ENCODE measurements at places on chromosomes 2 and 18. TPM values are rescaled to one million over a fixed set of nuclear protein-coding genes. Genes with fewer than 3 reads are reported as not detected.

DNA sequence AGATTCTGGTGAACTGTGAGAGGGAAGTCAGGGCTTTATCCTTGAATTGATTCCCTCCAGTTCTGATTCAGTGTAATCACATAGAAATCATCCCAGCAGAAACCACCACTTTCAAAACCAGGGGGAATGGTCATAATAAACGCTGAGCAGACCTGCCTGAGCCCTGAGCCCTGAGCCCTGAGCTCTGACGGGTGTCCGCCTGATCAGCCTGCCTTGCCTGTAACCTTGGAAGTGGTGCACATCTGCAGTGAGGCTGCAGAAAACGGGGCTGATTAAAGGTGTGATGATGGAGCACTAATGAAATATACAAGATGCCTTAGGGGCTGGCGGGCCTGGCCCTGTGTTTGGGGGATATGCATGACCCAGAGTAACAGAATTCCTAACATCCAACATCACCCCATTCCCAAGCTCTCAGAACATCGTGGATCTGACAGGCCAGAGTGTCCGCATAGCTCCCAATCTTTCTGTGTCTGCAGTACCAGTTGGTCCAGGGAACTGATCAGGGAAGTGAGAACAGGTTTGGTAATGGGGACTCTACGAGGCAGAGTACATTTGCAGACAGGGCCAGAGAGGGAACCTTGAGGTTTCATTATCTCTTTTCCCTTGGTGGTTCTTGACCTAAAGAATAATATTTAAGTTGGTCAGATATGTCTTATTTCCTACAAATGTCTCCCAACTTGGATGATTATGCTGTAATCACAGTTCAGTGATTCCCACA lies 37.8 kb downstream of the KCTD18 start:
- no peak for DNase-seq

- DNase-seq: no peak
Measured at GRCh38 chr18:26911840-26912239, 46.3 kb upstream of the AQP4 start.

DNA sequence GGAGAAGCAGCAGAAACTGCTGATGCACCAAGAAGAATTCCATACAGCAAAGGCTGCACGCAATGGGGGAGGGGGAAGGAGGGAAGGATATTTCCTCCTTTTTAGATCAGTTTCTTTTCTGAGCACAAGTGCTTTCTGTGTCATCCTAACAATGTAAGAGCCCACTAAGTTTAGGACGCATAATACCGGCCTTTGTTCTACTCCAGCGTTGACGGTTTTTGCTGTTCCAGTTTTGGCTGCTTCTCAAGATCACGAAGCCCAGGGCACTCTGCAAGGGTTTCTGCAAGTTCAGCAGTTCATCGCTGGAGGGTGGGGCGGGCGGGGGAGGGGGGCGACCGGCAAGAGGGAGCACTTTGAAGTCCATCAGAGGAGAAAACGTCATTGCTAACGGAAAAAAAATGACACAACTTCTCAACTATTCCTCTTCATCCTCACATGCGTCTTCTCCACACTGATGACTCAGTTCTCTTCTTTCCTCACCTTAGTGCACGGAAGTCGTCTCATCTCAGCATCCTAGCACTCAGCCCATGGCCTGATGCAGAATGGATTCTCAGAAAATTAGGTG lies 8.7 kb downstream of the FAM178B start:
- no peak for DNase-seq

- no peak for DNase-seq
Measured at GRCh38 chr2:127531221-127531648, 4.2 kb upstream of the MYO7B start.

- DNase-seq: peak; percentile 19
Measured at GRCh38 chr2:55616551-55617174, 759 bp downstream of the PPP4R3B start.

- no peak for DNase-seq
Measured at GRCh38 chr18:12478269-12479047, 70.7 kb downstream of the PRELID3A start.

DNA sequence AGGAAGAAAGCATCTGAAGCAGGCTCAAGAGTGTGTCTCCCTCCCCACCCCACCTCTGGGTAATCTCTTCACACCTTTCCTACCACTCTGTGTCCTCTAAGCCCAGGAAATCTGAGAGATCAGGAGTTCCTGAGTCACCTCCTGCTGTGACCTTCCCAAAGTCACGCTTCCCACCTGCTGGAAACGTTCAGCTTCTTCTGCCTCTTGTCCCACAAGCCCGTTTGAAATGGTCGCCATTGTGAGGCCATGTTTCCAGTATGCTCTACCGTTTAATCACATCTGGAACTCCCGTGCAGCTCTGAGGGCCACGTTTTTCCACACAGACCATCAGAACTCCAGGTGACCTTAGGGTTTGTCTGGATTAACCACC lies 25.9 kb downstream of the GREB1 start:
- DNase-seq: no peak

DNA sequence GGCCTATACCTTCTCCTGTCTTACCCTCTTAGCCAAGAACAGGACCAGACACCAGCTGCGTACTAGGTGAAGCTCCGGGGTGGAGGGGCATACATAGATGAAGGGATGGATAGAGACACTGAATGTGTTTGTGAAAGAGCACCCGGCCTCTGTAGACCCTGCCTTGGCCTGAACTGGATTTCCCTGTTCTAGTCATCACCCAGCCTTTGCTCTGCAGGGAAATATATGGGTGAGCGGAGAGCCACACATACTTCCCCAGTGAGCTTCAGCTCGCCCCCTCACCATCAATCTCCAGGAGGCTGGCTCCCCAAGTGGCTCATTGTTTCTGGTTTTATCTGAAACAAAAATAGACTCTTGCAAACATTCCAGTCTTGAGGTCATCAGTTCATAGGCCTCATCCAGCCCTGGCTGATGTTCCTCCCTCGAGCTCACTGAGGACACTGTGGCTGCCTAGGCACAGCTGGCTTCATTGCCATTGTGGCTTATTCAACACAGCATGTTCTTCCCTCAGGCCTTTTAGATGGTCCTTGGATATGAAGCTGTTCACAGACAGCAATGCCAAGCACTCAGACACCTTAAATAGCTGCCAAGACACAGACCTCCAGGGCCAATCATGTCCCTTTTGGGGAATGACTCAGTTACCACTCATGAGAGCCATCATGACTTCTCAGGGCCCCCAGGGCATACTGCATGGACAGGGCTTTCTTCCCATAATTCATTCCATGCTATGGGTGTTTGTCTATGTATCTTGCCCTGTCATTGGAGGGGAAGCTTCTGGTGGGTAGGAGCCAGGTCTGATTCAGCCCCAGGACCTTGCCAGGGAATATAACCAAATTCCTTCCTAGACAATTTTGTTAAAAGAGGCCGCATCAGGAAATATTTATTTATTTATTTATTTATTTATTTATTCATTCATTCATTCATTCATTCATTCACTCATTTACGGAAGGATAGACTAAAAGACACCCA lies 82.4 kb downstream of the TTC32 start:
- DNase-seq: no peak

GRCh38 chr2:6986301-6986911 lies 69.2 kb downstream of the RNF144A start:
- no peak for DNase-seq

- DNase-seq: no peak
Measured at GRCh38 chr2:19359456-19359855, 1.0 kb upstream of the OSR1 start.

GRCh38 chr2:39018638-39019037 lies 102.2 kb downstream of the SOS1 start:
- no peak for DNase-seq

GRCh38 chr18:7749510-7749981 lies 182.4 kb downstream of the PTPRM start:
- no peak for DNase-seq

DNA sequence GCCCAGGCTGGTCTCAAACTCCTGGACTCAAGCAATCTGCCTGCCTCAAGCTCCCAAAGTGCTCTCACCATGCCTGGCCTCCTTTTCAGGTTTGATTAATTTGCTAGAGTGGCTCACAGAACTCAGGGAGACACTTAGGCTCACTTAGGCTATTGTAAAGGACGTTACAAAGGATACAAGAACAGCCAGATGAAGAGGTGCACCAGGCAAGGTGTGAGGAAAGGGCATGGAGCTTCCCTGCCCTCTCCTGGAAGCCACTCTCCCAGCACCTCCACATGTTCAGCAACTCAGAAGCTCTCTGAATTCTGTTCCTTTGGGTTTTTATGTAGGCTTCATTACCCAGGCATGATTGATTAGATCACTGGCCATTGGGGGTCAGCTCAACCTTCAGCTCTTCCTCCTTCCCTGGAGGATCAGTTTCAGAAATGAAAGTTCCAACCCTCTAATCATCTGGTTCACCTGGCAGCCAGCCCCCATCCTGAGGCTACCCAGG lies 78.7 kb upstream of the RGPD5 start:
- DNase-seq: peak; percentile 48

- DNase-seq: no peak
Measured at GRCh38 chr18:41537666-41538065, 417.4 kb upstream of the PIK3C3 start.

DNA sequence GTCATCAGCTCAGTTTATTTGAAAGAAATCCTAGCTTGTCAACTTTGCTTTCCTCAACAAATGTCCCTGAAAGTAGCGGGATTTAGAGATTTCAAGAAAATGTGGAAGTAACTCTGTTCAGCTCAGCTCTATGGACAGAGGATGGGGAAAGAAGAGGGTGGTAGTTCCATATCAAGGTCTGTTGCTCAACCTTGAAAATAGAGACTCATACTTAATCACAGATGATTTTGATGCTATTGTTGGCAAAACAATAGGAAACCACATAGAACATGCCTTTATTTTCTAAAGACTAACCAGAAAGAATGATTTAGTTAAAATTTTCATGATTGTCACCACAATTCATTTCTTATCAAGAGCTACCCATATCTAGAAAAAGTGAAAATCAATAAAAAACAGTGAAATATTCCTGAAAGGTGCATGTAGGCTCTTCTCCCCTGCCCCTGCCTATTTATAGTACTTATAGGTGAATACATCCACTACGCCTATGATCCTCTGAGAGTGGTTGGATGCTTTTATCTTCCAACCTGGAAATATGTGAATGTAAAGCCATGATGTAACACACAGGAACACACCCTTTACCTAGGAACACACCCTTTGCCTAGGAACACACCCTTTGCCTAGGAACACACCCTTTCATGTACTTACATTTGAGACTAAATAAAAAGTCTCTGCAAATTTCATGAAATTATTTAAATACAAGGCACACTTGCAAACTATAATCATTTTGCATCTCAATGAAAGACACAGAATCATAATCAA lies 65.8 kb downstream of the ETAA1 start:
- DNase-seq: no peak

GRCh38 chr2:102171946-102172345 lies 14.9 kb upstream of the IL1RL2 start:
- no peak for DNase-seq

- DNase-seq: no peak
Measured at GRCh38 chr2:134586326-134586965, 132.4 kb downstream of the TMEM163 start.

- DNase-seq: no peak
Measured at GRCh38 chr2:31251018-31251417, 17.1 kb downstream of the EHD3 start.

DNA sequence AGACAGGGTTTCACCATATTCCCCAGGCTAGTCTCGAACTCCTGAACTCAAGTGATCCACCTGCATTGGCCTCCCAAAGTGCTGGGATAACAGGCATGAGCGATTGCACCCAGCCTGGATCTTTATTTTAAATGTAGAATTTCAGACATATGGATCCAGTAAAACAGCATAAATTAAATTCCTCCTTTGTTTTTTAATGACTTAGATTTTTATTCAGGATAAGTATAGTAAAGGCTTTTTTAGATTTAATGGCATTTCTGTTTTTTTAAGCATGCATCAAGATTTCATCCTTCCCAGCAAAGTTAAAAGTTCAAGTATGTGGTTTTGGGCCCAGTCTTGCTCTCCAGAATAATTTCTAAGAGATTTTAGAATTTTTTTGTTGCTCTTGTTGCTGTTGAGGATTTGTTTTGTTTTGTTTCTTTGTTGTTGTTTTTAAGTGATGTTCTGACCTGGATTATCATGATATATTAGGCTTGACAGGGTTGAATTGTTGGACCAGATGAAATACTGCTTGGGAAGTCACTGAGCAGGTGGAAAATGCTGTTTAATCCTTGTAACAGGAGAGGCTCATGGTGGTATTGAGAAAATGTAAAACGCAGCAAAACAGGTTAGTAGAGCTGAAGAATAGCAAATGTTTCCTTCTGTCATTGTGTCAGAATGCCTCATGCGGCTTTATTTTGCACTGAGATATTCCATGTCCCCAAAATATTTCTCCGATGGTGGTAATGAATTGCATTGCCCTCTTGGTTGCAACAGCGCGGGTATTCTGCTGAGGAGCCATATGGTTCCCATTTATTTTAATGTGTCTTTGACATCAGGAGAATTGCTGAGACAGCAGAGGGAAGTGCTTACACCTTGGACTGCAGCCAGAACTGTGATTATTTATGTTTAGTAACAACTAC lies 147.9 kb downstream of the GALNT3 start:
- DNase-seq: no peak

DNA sequence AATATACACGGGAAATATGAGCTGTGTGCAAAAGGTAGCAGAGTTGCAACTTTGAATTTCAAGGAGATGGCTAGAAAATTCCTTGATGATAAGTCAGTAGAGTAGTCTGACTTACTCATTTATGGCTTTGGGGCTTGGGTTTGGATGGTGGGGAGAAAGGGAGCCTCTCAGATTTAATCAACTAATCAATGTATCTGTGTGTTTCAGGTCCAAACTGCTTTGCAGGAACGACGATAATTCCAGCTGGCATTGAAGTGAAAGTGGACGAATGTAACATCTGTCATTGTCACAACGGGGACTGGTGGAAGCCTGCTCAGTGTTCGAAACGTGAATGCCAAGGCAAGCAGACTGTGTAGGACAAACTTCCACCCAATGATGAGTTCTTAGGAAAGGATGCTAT lies 164.6 kb downstream of the VWC2L start:
- no peak for DNase-seq

DNA sequence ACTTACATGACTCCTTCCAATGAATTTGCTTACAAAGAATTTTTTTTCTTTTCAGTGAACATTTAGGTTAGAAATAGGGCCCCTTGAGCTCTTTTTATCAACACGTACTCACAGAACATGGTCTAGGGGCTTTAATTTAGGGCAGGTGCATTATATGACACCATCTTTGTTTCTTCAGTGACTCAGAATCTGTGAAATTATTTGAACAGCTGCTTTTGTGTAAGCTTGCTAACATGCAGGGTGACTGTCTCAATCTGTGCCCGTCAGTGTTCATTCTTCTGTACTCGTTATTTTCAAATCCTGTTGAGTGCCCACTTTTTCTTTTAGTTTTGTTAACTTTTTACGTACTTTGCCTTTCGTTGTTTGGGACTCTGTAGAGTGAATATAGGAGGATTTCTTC lies 52.8 kb upstream of the CABYR start:
- DNase-seq: no peak

Gene SERPINB2
- total RNA-seq: not detected

Gene DNER
- 0.40 TPM for total RNA-seq

Gene RTP5
- not detected for total RNA-seq

Gene TMEM247
- total RNA-seq: not detected

Gene FTCDNL1
- total RNA-seq: 2.0 TPM

Gene MCEE
- total RNA-seq: 23.6 TPM

Gene PRSS56
- not detected for total RNA-seq
